ENCODE measurements at places on chromosomes 4 and X.

- DNase-seq, result no peak
These were observed 90.4 kb downstream of the PHOX2B start for GRCh38 chr4:41658163-41658562.

DNA sequence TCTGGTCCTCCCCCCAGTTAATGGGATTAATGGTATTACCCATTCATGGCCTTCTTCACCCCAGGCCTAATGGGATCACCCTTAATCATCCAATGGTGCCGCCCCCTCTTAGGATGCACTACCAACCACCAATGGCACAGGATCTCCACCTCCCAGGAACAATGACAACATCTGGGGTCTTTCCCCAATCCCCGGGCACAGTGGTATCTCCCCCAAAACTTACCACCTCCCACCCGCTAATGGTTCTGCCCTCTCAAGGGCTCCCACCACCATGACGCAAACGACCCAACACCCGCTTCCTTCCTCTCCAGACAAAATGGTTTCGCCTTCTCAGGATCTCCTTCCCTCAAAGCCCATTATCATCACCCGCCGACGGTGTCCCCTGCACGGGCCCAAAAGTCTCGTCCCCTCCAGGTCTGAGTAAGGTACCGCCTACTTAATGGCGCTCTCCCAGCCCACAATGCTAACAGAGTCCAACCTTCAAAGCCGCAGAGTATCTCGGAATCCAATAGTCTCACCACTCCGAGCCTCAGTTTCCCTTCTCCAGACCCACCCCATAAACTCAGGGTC is 458 bp downstream of the GRIPAP1 start:
- peak; percentile 20 for DNase-seq

DNA sequence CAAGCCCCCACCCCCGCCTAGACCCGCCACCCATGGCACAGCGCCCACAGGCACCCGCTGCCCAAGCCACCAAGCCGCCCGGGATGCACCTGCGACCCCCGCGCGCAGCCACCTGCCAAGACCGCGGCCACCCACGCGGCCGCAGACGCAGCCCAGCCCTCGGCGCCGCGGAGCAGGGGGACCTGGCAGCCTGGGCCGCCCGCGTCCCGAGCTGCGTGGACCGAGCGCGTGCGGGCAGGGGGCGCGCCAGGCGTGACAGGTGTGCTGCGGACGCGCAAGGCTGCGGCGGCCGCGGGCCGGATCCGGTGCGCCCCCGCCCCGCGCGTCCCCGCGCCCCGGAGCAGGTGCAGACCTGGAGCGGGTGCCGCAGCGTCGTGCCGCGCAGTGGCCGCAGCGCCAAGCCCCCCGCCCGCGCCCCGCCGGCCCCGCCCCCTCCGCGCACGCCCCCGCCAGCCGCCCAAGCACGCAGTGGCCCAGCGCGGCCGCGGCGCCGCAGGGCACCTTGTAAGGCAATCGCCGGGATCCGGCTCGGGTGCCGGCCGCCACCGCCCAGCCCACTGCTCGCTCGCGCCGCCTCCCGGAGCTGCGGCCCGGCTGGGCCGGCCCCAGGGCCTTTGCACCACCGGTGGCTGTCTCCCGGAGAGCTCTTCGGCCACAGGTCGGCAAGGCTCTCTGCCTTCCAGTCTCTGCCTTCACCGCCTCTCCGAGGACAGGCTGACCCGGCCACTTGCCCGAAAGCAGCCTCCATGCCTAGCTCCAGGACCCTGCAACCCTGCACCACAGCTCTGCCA is at the start of gene PNCK:
TSS of gene PNCK (minus strand) at position 386 of the 791 bp plus-strand sequence. CDS start 737 bp downstream, outside the sequence.
- no peak for DNase-seq

GRCh38 chr4:176065435-176066291 is at the start of gene WDR17:
Gene WDR17 (plus strand): TSS chr4:176065841. CDS start chr4:176111581, 45,740 bp downstream.
- DNase-seq, result peak; percentile 77

DNA sequence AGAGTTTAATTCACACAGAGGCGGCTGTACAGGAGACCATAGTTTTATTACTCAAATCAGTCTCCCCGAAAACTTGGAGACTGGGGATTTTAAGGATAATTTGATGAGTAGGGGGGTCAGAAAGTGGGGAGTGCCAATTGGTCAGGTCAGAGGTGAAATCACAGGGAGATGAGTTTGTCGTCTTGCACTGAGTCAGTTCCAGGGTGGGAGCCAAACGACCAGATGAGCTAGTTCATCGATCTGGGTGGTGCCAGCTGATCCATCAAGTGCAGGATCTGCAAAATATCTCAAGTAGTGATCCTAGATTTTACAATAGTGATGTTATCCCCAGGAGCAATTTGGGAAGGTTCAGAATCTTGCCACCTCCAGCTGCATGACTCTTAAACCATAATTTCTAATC is 4.0 kb downstream of the ETFDH start:
- no peak for DNase-seq

GRCh38 chr4:101958547-101958946 is 168.0 kb downstream of the BANK1 start:
- no peak for DNase-seq
